Substantia nigra (tissue), 51 donors: ENCODE measurements at places on chromosomes 3 and 15.

DNA sequence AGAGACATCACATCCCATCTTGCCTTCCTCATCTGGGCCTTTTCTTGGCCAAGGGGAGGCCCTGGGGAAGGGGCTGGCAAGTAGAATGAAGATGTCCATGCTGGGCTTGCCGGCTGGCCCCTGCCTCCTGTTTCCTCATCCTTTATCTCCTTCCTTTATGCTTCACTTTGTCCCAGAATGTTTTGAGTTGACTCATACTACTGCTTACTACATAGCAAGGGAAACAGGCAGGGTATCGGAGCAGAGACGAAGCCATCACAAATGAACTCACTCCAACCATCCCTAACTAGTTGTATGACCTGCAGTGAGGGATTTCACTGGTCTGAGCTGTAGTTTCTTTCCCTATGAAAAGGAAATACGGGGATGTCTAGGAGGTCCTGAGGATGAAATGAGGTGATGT is 66.0 kb downstream of the CHDH start:
- no peak for DNase-seq

DNA sequence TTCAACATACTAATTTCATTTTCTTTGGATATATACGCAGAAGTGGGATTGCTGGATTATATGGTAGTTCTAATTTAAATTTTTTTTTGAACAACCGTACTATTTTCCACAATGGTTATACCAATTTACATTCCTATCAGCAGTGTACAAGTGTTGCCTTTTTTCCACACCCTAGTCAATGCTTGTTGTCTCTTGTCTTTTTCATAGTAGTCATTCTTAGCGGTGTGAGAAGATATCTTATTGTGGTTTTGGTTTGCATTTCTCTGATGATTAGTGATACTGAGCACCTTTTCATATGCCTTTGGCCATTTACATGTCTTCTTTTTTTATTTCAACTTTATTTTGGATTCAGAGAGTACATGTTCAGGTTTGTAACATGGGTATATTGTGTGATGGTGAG is 153.1 kb downstream of the IL5RA start:
- DNase-seq = no peak

GRCh38 chr3:142993958-142994442 is 7.4 kb upstream of the U2SURP start:
- no peak for DNase-seq

- no peak for DNase-seq
Observed at GRCh38 chr15:52804526-52805081, 14.5 kb upstream of the ONECUT1 start.

GRCh38 chr15:74134387-74135027 is 4.1 kb downstream of the ISLR2 start:
- DNase-seq = peak; percentile 41

DNA sequence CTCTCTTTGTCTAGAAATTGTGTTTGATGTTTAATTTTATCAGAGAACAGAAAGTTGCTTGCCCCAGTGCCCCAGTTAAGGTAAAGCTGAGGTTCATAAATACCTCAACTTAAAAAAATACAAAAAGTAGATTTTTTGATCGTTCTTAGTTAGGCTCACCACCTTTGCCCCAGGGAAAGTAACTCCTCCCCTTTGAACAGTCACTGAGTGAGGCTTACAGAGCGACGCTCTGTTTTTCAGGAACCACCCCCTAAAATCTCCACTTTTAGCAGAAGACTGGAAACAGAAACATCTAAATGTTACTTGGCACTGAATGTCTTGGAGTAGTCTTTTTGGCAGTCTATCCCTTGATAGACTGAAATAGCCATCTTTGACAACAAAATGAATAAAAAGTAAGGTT is 24.9 kb downstream of the BLM start:
- DNase-seq = no peak

- no peak for DNase-seq
Observed at GRCh38 chr15:67225336-67225735, 29.1 kb downstream of the AAGAB start.

DNA sequence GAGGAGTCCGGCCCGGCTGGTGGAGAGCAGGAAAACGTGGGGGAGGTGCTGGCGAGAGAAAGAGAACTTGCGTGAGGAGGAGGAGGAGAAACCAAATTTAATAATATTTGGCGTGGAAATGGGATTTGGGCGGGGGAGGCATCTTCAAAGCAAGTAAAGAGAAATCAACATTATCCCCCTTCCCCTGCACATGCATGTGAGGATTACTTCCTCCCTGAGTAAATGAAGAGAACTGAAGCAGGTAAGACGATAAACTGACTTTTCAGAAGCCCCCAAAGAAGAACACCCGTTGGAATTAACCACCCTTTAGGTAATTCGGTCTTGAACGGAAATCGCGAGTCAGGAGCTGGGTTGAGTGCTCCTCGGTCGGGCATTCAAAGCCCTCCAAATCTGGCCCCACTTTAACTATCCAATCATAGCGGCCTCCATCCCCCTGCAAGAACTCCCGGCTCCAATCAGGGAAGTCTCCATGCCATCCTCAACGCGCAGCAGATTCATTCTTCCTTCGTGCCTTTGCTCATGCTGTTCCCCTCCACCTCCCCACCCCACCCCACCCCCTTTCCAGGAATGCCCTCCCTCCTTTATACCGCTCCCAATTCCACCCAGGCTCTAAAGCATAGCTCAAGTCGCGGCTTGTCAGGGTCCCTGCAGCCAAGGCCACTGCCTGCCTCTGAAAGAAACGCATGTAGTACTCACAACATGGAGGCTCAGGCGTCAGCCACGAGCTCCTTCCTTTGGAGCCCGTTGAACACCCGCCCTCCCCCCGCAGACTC is 545 bp upstream of the RFX7 start:
- peak; percentile 73 for DNase-seq

DNA sequence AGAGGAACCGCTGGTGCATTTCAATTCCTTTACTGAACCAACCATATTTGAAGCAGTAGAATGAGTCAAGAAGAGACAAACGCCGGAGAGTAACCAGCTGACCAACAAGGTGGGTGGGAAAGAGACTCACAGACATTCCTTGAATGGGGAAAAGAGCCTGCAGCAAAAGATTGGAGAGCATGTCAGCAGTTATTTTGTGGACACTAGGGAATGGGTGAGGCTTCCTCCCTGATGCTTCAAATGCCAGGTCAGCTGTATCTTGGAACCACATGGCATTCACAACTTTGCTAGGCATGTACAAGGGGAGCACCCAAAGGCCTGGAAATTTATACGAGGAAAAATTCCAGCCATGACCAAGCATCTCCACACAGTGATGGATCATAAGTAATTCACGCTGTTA is 29.9 kb upstream of the ZKSCAN7 start:
- DNase-seq = no peak

GRCh38 chr15:66404532-66404931 is 17.8 kb downstream of the MAP2K1 start:
- DNase-seq = no peak

DNA sequence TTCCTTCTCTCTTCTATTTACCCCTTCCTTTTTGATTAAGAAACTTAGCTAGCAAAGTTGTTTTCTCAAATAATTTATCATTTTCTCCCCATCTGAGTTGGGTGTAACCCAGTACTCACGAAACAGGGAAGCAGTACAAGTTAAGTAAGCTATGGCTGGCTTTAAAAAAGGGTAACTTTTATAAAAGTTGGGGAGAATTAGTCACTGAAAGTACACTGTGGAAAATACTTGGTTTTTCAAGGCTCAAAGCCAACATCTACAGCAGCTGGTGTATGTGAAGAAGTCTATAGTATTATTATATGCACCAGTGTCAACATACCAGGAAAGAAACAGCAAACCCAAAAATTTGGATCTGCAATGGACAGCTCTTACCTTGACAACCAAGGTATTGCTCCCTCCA is 25.5 kb downstream of the CLK3 start:
- DNase-seq = no peak

DNA sequence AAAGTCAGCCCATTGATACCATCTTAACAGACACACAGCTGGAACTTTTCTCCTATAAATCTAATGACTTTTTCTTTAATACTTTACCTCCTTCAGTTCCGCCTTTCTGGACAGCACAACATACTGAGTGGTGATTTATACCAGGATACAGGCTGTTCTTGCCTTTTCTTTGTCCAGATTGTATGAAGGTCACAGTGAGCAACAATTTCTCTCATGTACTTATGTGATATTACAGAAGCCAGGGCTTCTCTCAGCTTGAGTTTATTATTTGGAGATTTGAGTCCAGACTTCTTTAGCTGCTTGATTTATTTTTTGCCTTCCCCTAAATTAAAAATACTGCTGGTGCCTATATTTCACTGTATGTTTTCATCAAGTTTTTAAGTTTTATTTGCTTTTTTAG is 976.0 kb downstream of the ROBO2 start:
- DNase-seq = no peak

- DNase-seq = no peak
Observed at GRCh38 chr3:150225986-150226385, 182.1 kb upstream of the TSC22D2 start.

- DNase-seq = peak; percentile 42
Observed at GRCh38 chr3:4977001-4977852, 2.0 kb upstream of the BHLHE40 start.

GRCh38 chr15:58880320-58880719 is 53.2 kb downstream of the SLTM start:
- DNase-seq = no peak

DNA sequence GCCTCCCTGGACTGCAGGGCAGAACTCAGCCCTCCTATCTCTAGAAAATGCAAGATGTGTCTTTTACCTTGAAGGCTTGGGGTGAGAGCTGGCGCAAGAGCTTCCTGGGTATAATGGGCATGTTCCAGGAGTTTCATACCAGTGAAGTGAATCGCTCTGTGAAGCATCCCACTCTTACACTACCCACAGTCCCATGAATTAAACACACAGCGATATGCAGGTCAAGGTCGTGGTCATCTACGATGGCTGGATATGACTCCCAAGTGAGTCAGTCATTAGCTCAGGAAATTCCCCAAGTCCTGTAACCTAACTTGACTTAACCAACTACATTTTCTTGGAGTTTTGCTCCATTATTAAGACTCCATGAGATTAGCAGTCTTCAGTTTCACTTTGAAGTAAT is 439.7 kb downstream of the NTRK3 start:
- DNase-seq = no peak

GRCh38 chr15:55588815-55589115 is 620 bp upstream of the PYGO1 start:
- DNase-seq = no peak

GRCh38 chr3:38800511-38800910 is 15.5 kb downstream of the SCN10A start:
- DNase-seq = no peak

DNA sequence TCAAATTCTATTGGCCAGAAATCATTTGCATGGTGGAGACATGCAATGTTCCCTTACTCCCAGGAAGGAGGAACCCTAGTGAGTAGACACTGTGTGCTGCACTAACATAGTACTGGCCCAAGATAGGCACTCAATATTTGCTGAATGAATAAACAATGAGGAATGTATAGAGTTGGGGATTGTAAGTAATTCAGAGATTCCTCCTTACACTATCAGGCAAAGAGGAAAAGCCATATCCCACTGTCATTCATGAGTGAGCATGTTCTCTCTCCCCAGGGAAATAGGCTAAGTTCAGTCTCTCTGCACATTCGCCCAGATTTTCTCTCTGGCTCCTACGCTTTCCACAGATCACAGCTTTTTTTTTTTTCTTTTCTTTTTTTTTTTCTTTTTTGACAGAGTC is 154.9 kb upstream of the WNT5A start:
- DNase-seq = no peak

- no peak for DNase-seq
Observed at GRCh38 chr15:62528505-62528904, 363.4 kb upstream of the C2CD4B start.

DNA sequence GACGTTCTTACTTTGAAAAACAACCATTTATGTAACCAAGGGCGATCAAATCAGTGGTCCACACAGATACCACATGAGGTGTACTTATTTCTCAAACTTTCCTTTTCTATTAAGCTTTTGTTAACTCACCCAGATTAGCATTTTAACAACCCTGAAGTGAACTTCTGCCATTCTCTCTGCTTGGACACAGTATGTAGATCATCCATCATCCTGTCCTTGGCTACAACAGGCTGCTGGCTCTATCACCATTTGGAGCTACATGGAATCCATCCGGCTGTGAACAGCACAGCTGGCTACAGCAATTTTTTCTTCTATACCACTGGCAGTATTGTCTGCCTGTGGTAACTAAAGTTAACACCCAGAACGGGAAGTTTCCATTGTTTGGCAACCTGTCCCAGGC is 4.4 kb downstream of the SEMA6D start:
- DNase-seq = no peak

DNA sequence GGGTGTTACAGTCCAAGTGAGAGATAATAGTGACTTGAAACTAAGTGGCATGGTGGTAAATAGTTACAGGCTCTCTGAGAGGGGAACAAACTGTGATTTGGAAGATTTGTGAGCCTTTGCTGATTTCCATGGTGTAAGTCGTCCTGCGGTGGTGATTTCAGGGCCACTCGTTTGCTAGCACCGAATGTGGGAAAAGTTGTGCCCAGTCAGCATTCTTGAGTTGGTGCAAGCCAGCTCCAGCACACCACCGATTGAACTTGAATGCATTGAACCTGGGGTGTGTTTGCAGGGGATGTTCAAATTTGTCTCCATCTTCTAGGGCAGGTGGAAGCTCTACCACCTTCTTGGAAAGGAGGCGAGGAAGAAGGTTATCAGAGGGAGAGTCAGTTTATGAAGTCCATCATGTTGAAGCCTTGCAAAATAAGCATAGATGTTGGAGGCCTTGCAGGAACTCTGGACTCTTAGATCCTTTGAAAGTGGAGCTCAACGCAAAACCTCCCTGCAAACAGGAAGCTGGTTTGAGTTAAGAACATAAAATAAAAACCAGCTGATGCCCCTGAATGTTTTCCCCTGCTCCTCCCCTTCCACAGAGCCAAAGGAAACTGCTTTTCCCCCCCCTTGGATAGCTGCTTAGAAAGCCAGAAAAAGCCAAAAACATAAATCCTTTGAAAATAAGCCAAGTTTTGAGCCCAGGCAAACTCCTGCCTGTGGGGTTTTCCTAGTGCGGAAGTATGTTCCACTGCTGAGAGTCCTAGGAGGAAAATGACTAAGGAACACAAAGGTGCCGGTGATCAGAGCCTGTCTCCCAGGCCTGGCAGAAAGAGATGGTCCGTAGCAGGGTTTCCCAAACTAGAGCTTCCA is 21.9 kb downstream of the MAPKBP1 start:
- no peak for DNase-seq

GRCh38 chr3:28949580-28949979 is 331.3 kb upstream of the RBMS3 start:
- DNase-seq = no peak

- no peak for DNase-seq
Observed at GRCh38 chr3:16524196-16524595, 10.7 kb upstream of the RFTN1 start.

DNA sequence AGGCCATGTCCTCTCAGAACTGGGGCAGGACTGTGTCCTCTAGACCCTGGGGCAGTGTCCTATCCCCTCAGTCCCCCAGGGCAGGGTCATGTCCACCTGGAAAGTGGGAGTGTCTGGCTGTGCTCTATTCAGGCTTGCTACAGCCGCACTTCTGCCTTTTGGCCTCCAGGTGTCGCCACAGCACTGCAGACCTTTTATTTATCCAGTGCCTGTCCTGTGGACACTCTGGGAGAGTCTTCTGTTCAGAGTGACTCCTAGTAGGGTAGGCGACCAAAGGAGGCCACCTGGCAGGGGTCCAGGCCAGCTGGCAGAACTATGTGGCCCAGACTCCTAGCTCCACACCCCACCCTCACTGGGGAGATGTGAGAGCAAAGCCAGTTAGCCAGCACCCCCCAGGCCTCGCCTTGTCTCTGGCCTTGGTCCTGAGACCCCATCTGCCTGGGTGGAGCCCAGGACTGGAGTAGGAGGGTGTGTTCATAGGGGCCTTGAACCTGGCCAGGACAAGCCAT is 3.9 kb downstream of the TMIE start:
- peak; percentile 71 for DNase-seq

- DNase-seq = no peak
Observed at GRCh38 chr3:139554628-139555027, 15.1 kb upstream of the RBP1 start.
